ENCODE measurements at places on chromosomes 3 and 15. TPM values are rescaled to one million over a fixed set of nuclear protein-coding genes. Genes with fewer than 3 reads are reported as not detected.

The ATG7 gene
- total RNA-seq: 37.5 TPM

The ST3GAL6 gene
- total RNA-seq: not detected

The HIGD2B gene
- total RNA-seq: not detected

The ZNF660 gene
- total RNA-seq: 6.3 TPM

The HHATL gene
- total RNA-seq: not detected

The POPDC2 gene
- 0.06 TPM for total RNA-seq

The IL17RB gene
- 0.12 TPM for total RNA-seq

The ADAMTS17 gene
- 1.3 TPM for total RNA-seq

The HLTF gene
- total RNA-seq: 81.1 TPM

The TKT gene
- 1,104 TPM for total RNA-seq

Measured in G401 (cell line).